ENCODE measurements at places on chromosomes 1 and 21.
A peak's percentile ranks its signal among the peaks of the same experiment; 100 is the strongest.

- no peak for DNase-seq
Observed at GRCh38 chr1:237429252-237429651, 387.3 kb downstream of the RYR2 start.

- no peak for DNase-seq
Observed at GRCh38 chr1:155126556-155127104, 1.0 kb upstream of the EFNA1 start.

- DNase-seq, result no peak
Observed at GRCh38 chr1:32239337-32239736, 7.7 kb upstream of the FAM167B start.

- DNase-seq, result no peak
Observed at GRCh38 chr21:37367336-37367702, 746 bp downstream of the DYRK1A start.

DNA sequence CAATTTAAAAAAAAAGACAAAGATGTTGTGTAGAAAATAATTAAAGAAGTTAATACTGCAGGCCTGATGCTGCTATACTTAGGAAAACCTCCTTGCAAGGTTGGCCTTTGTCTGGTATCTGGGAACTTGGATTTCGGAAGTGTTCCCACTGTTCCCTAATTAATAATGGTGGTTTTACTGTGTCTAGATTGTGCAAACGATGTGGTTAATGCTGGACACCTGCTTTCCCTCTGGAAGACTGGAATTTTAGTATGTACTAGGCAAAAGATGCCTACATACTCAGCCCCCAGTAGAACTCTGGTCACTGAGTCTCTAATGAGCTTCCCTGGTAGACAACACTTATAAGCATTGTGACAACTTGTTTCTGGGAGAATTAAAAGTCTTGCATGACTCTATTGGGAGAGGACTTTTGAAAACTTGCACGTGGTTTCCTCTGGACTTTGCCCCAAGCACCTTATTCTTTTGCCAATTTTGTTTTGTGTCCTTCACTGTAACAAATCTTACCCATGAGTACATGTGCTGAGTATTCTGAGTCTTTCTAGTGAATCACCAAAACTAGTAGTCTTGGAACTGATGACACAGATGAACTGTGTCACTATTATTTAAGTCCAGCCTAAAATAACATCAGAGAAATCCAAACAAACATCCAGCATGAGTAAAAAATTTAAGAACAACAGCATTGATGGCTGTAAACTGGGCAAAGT is 40.4 kb downstream of the LIN9 start:
- DNase-seq, result no peak

GRCh38 chr1:228045871-228046270 is 36.6 kb upstream of the ARF1 start:
- DNase-seq, result no peak

DNA sequence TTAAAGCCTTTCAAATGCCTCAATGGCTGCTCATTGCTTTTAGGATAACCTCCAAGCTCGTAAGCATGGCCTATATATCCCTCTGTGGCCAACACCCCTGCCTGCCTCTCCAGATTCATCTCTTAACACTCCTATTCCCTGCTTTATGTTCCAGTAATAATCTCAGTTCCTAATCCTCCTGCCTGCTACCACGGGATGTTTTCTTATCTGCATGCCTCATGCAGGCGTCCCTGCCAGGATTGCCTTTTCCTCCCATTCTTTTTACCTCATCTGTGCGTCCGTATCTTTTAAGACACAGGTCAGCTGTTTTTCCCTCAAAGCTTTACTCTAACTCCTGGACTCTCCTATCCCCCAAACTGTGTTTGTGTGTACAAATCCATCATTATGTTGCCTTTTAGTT is 36.1 kb downstream of the ZBTB40 start:
- DNase-seq, result no peak

GRCh38 chr21:37658817-37659458 is 257.3 kb downstream of the KCNJ6 start:
- DNase-seq, result no peak

GRCh38 chr1:77288275-77288674 is 6.5 kb downstream of the AK5 start:
- DNase-seq, result no peak

DNA sequence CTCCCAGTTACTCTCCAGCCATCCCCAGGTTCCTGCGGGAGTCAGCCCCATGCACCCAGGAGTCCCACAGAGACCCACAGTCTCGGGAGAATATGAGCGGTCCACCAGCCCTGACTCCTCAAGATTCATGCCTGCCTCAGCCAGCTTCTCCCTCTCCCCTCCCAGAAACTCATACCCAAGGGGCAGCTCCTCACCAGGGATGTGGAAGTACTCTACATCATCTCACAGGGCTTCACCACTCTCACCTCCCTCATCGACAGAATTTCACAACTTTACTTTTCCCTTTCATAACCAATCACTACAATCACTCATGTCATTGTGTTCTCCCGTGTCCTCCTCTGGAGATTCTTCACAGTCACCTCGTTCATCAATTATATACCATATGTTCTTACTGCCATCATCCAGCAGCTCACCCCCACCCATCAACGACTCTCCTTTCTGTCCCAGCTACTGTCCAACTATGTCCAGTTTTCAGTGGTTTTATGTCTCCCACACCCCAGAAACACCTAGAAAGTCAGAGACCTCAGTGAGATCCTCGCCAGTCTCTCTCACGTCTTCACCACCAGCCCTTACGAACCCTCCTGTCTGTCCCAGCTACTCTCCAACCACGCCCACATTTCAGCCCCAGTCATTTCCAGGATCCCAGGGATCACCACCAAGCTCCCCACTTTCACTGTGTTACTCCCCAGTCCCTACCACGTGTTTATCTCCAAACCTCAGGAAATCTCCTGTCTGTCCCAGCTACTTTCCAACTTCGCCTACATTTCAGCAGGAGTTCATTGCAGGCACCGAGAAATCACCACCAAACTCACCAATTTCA is 1530.1 kb upstream of the TPTE start:
- no peak for DNase-seq

- DNase-seq, result peak; percentile 28
Observed at GRCh38 chr1:200483491-200484143, 73.8 kb upstream of the ZNF281 start.

GRCh38 chr1:44040418-44040817 is 9.2 kb upstream of the SLC6A9 start:
- no peak for DNase-seq

GRCh38 chr1:229253151-229253974 is 17.5 kb upstream of the RAB4A start:
- peak; percentile 47 for DNase-seq

DNA sequence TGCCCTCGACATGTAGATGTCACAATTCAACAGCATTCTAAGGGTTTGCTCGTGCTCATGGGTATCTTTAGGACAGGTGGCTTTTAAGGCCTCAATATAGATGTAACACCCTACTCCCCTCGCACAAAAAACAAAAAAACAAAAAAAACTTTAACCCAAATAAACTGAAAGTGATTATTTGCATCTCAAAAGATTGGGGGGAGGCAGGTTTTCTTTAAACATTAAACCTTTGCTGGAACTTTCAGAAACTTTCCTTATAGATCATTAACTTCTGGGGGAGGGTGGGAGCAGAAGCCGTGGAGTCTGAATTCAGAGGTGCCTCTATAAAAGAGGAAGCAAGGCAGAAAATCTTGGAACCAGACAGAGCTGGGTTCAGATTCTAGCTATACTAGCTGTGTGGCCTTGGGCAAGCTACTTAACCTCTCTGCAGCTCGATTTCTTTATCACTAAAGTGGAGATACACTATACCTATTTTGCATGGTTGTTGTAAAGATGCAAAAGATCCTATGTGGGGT is 3.2 kb upstream of the KIAA1614 start:
- DNase-seq, result no peak

DNA sequence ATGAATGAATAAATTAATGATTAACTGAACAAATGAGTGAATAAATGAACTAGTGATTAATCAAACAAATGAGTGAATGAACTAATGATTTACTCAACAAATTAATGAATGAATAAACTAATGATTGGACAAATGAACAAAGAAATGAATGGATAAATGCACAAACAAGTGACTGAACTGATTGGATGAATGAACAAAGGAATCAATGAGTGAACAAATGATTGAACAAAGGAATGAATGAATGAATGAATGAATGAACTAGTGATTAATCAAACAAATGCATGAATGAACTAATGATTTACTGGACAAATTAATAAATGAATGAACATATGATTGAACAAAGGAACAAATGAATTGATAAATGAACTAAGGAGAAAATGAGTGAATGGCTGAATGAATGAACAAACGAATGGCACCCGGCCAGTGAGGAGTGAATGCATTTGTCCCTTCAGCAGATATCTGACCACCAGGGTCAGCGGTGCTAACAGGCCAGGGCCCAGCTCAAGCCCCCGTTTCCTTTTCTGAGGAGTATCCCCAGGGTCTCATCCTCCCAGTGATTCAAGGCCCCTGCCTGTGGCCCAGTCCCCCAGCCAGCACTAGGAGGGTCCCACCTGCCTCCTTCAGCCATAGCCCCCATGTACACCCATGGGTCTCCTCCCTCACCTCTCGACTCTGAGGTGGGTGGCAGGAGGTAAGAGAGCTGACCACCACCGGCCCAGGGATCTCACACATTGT is 49.9 kb downstream of the WNT9A start:
- no peak for DNase-seq

DNA sequence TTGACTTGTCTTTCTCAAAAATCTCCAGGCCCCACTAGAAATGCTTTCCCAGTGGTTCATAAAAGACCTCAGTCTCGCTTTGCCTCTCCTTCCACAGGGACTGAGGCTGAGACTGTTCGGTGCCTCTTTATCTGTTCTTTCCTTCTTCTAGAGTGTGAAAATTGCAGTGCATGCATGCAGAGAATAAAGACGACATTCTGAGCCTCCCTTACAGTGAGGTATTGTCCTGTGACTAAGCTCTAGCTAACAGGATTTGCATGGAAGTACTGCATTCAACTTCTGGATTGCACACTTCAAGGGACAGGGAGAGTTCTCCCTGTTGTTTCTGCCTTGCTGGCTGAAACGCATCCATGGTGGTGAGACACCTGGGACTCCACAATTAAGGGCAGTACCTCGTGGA is 69.1 kb downstream of the COLGALT2 start:
- DNase-seq, result no peak

DNA sequence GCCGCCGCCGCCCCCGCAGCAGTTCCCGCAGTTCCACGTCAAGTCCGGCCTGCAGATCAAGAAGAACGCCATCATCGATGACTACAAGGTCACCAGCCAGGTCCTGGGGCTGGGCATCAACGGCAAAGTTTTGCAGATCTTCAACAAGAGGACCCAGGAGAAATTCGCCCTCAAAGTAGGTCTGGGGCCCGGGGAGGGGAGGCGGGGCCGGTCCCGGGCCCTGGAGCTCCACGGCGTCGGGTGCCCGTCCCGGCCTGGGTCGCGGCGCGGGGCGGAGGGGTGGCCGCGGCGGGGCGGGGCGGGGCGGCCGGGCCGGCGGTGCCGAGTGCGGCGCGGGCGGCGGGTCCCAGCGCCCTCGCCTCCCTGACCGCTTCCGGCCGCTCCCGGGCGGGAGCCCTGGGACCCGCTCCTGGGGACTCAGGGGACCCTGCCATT is 646 bp downstream of the MAPKAPK2 start:
- DNase-seq, result no peak
